ENCODE measurements at places on chromosomes 4 and X.

DNA sequence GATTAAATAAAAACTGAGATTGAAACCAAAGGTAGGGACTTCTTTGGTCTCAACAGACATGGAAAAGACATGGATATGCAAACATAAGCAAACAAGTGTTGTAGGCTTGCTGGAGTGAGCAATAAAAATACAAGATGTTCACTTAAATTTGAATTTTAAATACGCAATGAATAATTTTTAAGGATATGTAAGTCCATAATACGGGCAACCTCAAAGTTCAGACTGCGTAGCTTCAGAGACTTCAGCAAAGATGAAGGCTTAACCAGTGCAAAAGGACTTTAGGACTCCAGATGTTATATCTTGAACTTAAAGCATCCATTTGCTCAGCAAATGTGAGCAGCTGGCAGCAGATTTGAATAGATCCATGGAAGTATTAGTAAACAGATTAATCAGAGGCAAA lies 549.3 kb downstream of the ARAP2 start:
- DNase-seq: no peak

- no peak for DNase-seq
Measured at GRCh38 chr4:2788532-2789103, 4.3 kb upstream of the SH3BP2 start.

- no peak for DNase-seq
Measured at GRCh38 chrX:49277535-49277830, 7.9 kb downstream of the PPP1R3F start.

DNA sequence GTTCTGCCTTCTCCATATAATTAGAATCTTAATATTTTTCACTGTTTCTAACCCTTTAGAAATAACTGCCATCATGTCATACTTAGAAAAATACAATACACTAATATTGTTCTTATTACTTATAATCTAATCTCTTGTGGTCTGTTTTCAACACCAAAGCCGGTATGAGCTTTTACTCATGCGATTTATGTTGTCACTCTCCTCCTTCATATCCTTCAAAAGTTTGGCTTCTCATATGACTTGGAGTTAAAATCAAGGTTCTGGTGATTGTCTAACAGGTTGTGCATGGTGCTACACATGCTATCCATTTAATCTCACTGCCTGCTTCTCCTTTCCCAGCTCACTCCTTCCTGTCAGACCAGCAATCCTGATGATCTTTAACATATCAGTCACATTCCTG lies 1392.9 kb downstream of the ARAP2 start:
- no peak for DNase-seq

- DNase-seq: no peak
Measured at GRCh38 chrX:118726396-118726795, 1.0 kb upstream of the IL13RA1 start.

DNA sequence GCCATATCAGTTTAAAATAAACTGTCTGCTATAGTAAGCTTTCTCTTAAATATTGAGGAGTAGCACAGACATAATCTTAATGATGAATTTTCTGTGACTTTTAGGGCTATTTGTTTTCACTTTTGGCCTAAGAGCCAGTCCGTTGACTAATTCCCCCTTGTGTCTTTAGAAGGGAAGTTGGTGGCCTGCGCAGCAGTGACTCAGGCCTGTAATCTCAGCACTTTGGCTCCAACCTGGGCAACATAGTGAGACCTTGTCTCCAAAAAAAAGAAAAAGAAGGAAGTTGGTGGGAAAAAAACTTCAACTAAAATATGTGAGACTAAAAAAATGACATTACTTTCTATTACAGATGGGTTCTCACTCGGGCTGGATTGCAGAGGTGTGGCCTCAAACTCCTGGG lies 3.4 kb downstream of the NCAPG start:
- DNase-seq: peak; percentile 53

DNA sequence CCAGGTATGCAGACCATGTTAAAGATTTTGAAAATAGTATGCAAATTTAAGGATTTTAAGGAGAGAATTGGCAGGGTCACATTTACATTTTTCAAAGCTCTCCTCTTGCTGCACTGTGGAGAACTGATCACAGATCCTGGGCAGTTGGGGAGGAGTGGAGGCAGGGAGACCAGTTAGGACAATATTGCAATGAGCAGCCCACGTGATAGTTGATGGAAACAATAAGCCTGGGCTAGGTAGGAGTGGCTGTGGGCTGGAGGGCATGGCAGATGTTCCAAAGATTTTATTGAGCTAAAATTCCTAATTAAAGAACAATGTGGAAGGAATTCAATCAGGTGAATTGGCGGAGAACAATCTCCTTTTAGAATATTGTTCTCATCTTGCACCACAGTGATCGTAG lies 50.6 kb downstream of the ENPEP start:
- no peak for DNase-seq

- DNase-seq: no peak
Measured at GRCh38 chr4:137707102-137707620, 174.9 kb upstream of the PCDH18 start.

DNA sequence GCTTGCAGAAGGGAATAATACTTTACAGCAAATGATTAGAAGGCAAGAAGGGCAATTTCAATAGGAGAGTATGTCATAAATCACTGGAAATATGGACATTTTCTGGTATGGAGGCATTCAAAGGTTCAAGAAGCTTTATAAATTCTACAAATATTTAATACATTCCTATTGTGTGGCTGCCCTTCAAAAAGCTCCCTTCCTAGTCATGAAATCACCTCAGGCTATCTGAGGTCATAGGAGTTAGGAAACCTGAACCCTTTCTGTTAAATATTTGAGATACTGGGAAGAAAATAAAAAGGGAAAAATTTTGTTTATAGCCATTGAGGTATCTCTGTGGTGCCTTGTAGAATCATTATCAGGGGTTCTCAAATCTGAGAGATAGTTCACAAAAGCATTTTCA lies 316.8 kb upstream of the EMCN start:
- DNase-seq: no peak

GRCh38 chrX:138748480-138748879 lies 37.0 kb upstream of the FGF13 start:
- no peak for DNase-seq

GRCh38 chr4:113673450-113673849 lies 88.1 kb downstream of the CAMK2D start:
- DNase-seq: no peak

DNA sequence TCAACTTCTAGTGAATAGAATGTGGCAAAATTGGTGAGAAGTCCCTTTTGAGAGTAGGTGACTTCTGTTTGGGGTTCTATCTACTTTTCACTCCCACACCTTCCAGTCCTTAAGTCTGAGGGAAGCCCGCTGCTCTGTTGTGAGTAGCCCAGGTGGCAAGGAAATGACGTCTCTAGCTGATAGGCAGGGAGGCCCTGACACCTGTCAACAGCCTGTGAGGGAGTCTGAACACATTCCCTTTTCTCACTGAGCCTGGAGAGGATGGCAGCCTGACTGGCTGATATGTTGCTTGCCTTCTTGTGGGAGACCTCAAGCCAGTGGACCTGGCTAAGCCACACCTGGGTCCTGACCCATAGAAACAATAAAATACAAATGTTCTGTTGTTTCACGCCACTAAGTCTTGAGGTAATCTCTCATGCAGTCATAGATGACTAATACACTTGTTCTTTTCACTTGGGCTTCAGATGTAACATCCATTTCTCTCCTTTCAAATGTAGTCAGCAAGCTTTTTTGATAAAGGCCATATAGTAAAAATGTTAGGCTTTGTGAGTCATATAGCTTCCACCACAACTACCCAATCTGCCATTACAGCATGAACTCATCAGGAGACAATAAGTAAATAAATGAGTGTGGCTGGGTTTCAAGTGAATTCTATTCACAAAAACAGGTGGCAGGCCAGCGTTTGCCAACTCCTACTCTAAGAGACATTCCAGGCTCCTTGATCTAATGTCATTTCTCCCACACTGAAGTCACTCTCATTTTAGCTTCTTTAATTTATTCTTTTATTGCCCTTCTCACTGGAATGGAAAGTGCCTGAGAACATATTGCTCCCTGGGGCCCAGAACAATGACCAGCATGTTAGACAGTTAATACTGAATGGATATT lies 265.1 kb upstream of the MAD2L1 start:
- no peak for DNase-seq

GRCh38 chrX:120029354-120029753 lies 48.1 kb downstream of the RHOXF2B start:
- no peak for DNase-seq

DNA sequence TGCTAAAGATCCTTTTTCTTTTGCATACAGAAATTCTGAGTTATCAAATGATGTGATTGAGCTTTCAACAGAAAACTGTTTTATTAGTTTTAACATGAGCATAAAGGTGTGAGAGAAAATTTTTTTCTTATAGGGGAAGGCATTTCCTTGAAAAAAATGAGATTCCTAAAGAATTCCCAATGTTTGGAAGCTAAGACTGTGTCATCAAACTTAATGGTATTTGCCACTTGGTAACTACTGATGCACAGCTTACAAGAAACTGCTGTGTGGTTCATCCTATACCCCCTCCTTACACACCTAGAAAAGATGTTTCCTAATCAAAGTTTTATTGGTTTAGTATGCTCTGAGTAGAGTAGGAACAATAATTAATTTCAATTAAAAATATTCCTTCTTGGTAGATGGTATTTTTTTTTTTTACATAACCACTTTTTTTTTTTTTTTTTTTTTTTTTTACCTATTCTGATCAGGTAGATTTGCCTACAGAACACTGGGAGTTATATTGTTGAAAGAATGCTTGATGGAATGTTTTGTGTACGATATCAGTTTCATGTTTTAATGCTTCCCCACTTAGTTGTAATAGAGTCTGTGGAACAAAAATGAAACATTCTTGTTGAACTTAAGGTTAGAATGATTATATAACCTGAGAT lies 6.0 kb downstream of the PTPN13 start:
- DNase-seq: no peak

DNA sequence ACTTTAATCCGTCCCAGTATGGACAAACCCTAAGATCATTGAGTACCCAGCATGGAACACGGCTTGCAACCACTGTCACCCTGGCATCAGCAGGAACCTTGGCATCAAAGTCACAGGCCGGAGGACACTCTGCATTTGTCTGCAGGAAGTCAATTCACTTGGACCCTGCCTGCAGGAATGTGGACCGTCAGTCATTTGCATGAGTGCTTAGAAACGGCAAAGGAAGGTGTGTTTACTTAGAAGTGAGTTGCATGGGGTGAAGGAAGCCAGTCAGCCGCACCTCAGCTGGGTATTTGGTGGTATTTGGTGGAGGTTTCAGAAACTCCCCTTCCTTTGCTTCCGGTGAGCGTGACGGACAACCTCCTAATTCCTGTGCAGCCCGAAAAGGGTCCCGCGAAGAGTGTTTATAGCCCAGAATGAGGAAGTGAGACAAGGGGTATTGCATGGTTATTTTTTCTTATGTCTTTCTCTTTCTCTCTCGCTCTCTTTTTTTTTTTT lies 15.5 kb downstream of the P2RY8 start:
- DNase-seq: peak; percentile 36

Measured in bone marrow (tissue), 2 donors.